Sciatic nerve (tissue), 2 donors: ENCODE measurements at places on chromosomes 6 and 20. TPM values are rescaled to one million over a fixed set of nuclear protein-coding genes. Genes with fewer than 3 reads are reported as not detected.

DNA sequence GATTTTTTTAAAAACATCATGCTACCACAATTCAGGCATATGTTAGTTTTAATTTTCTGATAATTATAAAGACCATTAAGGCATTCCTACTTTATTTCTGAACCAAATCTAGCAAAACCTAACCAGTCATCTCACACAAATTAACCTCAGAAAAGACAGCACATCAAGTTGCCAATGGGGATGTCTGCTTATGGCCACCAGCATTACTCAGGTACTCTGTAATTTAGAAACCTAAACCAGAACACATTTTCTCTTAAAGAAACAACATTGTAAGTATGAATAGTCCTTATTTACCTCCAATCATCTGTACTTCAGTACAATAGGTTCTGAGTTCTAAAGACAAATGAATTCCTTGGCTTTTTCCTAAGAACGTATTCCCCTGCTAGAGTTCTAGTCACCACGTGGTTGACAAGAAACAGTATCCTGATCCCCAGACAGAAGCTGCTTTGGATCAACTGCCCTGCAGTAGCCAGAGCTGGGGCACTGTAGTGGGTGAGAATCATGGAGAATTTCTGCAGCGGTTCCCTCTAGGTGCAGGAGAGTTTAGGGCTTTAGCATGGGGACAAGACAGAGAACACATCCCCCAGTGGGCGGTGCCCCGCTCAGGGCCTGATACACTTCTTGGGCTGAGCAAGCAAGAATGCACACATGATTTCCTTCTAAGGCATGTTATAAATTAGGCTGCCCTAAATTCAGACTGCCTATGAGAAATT, 15.4 kb downstream of the GCLC start:
- DNase-seq = no peak

- no peak for DNase-seq
Observed at GRCh38 chr6:139751179-139751578, 376.7 kb upstream of the CITED2 start.

- DNase-seq = no peak
Observed at GRCh38 chr6:1424306-1424927, 35.0 kb downstream of the FOXF2 start.

DNA sequence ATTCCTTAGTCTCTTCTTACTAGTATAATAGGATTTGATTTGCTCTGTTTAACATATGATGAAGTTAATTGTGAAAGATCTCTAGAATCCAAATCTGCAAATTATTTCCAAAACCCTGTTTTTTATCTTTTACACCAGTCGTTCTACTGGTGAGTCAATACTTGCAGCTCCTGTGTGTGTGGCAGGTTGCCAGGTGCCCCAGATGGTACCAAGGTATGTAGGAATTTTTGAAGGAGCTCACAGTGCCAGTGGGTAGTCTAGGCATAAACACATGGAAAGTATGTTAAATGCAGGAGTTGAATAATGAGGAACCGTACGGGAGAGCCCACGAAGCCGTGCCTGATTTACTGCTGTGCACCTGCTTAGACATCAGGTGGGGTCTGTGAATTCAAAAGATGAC, 192.2 kb downstream of the FARS2 start:
- DNase-seq = no peak

Gene MYT1
- total RNA-seq = not detected

- no peak for DNase-seq
Observed at GRCh38 chr20:5148581-5148980, 21.8 kb downstream of the CDS2 start.

- no peak for DNase-seq
Observed at GRCh38 chr6:104218116-104218515, 641.6 kb downstream of the HACE1 start.

DNA sequence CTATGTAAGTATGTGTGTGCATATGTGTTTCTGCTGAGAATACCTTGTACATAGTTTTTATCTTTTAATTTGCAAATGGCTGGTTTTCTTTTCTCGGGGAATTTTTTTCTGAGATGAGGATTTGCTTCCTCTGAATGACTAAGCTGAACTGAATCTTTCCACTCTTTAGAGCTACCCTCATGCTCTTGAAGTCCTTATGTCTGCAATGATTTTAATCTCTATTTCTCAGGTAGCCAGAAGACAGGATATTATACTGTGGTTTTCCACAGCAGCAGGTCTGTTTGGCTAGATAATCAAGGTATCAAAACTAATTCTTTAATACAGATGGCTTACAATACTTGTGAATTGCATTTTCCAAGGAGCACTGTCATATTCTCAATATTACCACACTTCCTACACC, 114.7 kb downstream of the PLCB1 start:
- DNase-seq = no peak

Gene METTL24
- 2.7 TPM for total RNA-seq

- no peak for DNase-seq
Observed at GRCh38 chr6:164812706-164813105, 496.7 kb downstream of the C6orf118 start.

DNA sequence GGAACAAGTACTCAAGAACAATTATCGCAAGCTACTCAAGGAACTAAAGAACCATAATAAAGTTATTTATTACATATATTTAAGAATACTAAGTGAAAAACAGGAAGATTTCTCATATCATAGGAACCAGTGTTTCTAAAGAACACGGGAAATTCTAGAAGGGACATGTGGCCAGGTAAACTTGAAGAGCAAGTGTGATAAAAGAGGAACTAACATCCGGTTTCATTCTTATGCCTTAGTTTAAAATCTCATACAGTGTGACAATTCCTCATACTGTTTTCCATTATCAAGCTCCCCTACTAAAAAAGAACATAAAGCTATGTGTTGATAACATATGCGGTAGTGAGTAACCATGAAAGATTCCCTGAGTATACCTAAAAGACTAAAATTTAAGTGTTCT, 163.5 kb upstream of the SHLD1 start:
- DNase-seq = no peak

Gene TPX2
- total RNA-seq = 0.71 TPM

Gene TREML1
- 2.1 TPM for total RNA-seq

DNA sequence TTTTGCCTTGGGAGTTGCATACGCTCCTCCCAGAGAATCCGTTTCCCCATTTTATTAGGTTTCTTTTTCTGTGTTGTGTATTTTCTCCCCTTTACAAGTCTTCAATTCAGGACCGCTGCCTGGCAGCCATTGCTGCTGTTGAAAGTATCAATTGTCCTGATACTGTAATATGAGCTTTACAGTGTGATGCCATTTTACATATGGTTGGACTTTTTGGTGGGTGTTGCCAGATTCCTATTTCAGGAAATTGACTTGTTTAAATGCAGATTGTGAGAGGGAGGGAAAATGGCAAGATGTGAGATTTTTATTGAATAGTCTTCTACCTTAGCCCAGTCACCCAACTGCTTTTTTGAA, 1.2 kb downstream of the PANK2 start:
- DNase-seq = no peak

GRCh38 chr6:19327241-19327640, 509.9 kb upstream of the ID4 start:
- DNase-seq = no peak

- DNase-seq = no peak
Observed at GRCh38 chr6:139126255-139126654, 8.6 kb upstream of the HECA start.

Gene DLK2
- total RNA-seq = 0.45 TPM

Gene LAMA2
- 88.8 TPM for total RNA-seq

Gene TMEM244
- not detected for total RNA-seq

Gene IMPG1
- not detected for total RNA-seq

Gene OR2H1
- total RNA-seq = not detected

- DNase-seq = no peak
Observed at GRCh38 chr6:43809417-43810305, 39.6 kb downstream of the VEGFA start.

Gene EPM2A
- 19.5 TPM for total RNA-seq

DNA sequence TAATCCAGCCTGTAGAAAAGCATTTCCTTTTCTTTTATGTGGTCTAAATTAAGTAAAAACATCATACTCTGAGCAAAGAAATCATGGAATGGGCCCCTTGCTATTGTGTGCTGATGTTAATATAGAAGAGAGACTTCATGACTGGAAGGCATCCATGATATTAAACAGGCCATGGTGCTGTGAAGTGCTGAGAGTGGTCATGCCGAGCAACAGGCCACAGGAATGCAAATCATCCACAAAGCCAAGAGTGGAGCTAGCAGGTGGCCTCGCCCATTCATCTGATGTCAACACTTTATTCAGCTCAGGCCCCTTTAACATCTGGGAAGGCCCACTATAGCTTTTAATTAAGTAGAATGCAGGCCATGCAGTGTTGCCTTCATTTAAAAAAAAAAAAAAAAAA, 115.2 kb upstream of the HMGCLL1 start:
- no peak for DNase-seq

Gene ECT2L
- total RNA-seq = 0.49 TPM

- no peak for DNase-seq
Observed at GRCh38 chr20:56780266-56780665, 151.2 kb downstream of the TFAP2C start.

DNA sequence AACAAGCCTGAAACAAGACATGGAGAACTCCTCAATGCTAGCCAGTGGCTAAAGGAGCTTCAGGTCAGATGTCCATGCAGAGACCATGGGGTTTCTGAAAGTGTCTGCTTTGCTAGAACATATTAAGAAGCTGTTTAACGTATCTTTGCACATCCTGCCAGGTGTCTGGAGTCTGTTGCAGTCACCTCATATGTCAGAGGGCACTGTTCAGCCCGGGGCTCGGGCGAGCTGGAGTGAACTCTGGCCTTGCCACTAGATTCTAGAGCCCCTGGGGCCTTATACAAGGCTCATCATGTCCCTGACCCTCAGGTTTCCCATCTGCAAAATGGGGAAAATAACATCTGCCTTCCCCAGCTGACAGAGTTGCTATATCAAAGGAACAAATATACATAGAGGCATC, 59.0 kb downstream of the PRDM1 start:
- no peak for DNase-seq

Gene CENPQ
- total RNA-seq = 5.0 TPM

GRCh38 chr6:17831135-17831534, 124.4 kb upstream of the NUP153 start:
- DNase-seq = no peak

Gene IPCEF1
- 5.0 TPM for total RNA-seq
